ENCODE measurements at places on chromosomes 7 and 10.
A peak's percentile ranks its signal among the peaks of the same experiment; 100 is the strongest.

- no peak for DNase-seq
These were observed 51.2 kb downstream of the MICU1 start for GRCh38 chr10:72574636-72575035.

DNA sequence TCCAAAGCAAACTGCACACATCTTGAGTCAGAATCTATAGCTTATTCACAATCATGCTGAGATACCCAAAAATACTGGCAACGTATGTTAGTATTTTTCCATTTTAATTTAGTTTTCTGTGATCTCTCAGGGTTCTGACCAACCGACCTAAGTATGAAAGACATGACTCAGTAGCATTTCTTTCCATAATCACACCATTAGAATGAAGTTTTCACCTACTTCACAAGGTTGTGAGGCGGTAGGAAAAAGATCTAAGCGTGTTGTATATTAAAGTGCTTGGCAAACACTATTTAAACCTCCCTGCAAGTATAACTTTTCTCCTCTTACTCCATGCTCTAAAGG, 49.1 kb downstream of the PLCE1 start:
- no peak for DNase-seq

DNA sequence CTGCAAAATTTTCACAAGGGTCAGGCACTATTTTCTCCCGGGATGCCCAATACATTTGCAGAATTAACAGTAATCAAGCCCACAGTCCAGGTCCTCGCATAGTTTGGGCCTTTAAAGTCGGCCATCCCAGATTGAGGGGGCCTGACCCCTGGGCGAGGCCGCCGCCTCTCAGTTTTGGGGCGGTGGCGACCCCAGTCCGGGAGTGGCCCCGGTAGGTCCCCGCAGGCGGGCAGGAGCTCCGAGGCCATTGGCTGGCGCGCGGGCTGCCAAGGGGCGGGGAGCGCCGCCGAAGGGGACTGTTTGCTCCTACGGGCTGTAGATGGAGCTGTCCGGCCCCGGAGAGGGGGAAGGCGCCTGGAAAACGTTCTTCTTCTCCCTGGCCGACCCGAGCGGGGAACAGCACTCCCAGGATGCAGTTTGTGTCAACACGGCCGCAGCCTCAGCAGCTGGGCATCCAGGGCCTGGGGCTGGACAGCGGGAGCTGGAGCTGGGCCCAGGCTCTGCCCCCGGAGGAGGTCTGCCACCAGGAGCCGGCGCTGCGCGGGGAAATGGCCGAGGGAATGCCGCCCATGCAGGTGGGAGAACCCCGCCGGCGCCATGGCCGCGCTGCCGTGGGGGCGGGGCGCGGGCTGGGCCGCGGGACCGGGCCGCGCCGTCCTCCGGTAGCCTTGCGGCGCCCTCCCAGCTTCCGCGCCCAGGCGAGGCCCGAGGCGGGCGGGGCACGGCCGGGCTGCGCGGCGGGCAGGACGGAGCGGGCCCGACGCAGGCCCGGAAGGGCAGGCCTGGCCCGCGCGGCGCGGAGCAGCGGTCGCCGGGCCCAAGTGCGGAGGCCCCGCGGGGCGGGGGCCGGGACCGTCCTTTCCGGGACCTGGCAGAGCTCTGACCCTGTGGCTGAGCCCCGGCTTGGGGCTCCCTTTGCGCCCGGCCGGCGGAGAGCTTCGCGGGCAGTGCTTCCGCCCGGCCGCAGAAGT, at the start of gene ZNF282:
Gene ZNF282 (plus strand): TSS at position 367 of the 971 bp plus-strand sequence. CDS start 44 bp downstream, at position 411.
- DNase-seq, result peak; percentile 92

- DNase-seq, result no peak
These were observed 69.3 kb upstream of the PARD3 start for GRCh38 chr10:34884272-34884952.

GRCh38 chr10:95319239-95319638, 28.4 kb upstream of the PDLIM1 start:
- no peak for DNase-seq

GRCh38 chr10:124524991-124525653, 63.5 kb downstream of the LHPP start:
- DNase-seq, result no peak

DNA sequence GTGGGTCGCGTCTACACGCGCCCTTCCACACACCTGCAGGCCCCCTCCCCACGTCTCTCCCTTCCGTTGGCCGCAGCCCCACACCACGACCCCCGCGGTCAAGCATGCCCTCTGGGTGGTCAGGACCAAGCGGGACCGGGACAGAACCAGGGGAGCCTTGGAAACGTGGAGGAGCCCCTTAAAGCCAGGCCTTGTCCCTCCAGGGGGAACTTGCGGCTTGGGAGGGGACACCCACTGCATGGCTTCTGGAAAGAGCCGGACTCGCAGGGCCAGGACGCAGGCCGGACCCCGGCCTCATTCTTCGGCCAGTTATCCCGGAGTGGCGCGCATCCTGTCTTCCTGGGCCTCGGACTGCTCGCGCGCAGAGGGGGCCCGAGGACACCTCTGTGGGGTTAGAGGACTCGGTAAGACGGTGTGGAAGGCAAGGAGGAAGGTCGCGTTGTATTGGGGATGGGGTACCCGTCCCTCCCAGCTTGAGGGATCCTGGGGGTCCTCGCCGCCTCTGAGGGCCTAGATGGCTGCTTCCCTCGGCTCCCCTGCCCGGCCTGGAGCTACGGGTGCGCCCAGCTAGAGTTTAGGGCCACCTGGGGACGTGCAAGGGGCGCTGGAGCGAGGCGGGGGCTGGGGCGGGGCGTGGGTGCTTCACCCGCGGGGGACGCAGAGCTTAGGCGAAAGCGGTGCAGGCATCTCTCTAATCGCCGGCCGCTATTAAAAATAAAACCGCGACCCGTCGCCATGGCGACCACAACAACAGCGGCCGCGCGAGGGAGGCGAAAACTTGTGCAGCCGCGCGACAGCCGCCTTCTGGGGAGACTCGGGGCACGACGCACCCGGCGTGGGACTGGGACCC, 1.8 kb upstream of the PDGFA start:
- no peak for DNase-seq

DNA sequence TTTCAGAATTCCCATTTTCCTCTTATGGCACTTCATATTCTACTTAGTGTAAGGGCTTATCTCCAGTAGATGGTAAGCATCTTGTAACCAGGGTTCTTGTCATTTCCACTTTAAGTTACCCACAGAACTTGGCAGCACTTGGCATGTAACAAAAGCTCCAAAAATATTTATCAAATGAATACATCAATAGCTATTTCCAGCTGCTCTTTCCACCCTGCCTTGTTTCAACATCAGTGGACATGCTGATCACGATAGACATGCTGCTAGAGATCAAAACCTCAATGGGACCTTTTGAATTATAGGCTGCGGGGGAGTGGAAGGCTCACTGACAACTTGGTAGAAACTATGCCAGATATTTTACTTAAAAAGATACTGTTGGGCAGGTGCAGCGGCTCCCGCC, 32.9 kb downstream of the HOXA1 start:
- no peak for DNase-seq

DNA sequence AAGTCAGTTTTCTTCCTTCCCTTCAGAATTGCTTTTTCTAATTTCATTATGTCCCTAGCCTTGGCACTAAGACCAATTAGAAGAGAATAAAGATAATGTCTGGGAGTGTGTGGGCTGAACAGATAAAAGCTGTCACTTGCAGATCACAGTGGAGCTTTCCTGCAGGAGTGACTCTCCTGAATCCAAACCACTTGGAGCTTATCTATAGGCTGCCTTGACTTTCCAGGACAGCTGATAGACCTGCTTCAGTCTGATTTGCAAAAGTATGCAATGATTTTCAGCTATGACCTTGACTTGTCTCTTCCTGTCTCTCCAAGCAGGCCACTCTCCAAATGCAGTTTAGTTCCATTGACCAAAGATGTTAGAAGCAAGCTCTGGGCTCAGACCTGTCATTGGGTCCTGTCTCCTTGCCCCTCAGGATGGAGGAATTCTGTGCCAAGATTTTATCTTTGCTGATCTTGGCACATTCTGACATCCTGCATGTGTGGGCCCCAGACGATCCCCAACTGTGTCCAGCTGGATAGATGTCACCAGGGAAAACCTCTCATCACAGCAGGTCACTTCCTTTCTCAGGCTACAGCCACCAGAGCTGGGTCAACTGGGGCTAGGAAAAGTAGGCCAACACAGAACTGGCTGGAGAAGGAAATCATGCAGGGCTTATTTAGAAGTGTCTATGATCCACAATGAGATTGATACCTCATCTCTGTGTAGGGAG, 120.9 kb upstream of the ZNF438 start:
- DNase-seq, result peak; percentile 70

DNA sequence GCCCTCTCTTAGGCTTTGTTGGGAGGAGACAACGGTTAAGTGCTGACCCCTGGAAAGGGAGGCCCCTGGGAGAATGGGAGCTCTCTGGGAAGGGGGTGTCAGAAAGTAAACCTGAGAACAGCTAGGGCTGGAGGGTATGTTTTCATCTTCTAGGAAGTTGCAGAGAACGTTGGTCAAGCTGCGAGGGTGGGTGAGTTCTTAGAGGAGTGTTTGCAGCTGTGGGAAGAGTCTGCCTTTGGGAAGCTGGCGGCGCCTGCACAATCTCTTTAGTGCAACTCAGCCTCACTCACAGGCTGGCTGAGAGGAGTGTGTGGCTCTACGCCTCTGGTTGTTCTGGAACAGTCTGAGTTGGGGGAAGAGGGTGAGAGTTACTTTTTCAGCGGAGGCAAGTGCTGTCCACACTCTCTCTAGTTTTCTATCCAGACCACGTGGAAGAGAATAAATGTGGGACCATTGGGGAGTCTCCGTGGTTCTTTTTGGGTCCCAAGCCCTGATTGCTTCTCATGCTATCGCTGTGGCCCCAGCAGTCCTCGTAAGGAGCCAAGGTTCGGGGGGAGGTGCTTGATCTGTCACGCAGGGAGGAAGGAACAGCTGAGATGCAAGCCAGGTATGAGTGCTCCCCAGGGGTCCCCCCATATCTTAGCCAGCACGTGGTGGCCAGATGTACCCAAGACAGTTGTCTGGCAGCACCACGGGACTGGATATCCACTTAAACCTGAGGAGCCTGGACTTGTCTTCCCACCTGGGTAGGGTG, 237.2 kb downstream of the BUB3 start:
- no peak for DNase-seq

- DNase-seq, result no peak
These were observed 84.1 kb downstream of the VOPP1 start for GRCh38 chr7:55488216-55488615.

DNA sequence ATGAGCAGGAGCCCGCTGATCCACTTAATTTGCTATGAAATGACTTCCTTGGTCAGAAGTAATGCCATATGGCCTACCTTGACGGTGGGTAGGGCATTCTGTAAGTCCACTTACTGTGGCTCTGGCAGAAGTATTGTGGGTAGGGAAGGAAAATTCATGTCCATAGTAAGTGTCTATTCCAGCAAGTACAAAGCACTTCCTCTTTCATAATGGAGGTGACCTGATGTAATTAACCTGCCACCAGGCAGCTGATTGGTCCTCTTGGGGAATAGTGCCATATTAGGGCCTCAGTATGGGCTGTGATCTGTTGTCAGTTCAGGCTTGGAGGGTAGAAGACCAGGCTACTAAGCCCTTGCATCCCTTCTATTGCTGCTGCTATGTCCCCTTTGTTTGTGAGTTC, 103.9 kb downstream of the SLC37A3 start:
- no peak for DNase-seq

DNA sequence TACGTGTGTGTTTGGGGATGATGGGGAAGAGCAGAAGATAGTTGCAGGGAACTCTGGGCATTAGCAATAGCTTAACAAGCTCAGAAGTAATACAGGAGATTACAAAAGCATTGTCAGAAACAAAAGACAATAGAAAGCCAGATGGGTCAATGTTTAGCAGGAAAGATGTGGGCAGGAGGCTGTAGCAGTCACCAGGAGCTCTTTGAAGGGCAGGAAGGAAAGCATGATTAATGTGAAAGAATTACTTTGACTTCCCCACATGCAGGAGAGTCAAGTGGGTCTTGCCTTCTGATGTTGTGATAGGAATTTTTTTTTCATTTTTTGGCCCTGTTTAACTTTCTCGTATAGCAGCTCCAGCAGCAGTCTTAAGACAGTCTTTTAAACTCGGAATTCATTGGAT, 6.0 kb upstream of the SMNDC1 start:
- DNase-seq, result no peak

GRCh38 chr10:94938383-94938782, at the start of gene CYP2C9:
TSS of gene CYP2C9 (plus strand) at chr10:94938658. CDS start at chr10:94938683, 25 bp downstream.
- no peak for DNase-seq

DNA sequence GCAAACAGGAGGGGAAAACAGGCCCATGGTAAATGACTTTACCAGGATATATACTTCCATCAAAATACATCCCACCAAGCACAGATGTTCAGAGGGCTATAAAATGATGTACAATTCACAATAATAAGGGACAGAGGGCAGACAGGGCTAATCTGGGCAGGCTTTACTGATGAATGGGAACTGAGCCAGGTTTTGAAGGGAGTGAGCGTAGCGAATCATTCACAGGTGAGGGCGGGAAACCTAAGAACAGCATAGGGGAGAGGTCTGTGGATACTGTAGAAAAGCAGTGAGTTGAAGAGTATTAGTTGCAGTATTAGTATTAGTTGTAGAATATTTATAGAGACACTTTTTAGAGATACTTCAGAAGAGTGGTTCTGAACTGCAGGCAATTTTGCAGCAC, 180.8 kb downstream of the JAZF1 start:
- no peak for DNase-seq

GRCh38 chr10:2081501-2081900, 344.2 kb upstream of the ADARB2 start:
- no peak for DNase-seq

GRCh38 chr7:37211097-37211880, 237.4 kb downstream of the ELMO1 start:
- DNase-seq, result peak; percentile 77

- DNase-seq, result no peak
These were observed 1.3 kb downstream of the MBLAC1 start for GRCh38 chr7:100127866-100128636.

DNA sequence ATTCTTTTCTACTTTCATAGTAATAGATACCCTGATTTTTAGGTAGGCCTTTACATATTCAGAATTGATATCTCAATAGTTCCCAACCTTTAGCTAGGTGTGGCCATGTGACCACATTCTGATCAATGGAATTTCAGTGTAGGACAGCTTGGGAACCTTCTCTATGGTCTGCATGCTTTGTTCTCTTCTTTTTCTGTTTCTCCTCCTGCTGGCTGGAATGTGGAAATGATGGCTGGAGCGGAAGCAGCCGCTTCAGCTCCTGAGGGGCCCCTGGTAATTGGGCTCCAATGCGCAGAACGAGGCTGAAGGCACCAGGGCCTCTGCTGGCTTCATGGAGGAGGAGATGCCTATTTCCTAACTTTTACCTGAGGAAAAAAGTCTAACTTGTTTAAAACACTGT, 152.6 kb downstream of the ZMYND11 start:
- peak; percentile 27 for DNase-seq

DNA sequence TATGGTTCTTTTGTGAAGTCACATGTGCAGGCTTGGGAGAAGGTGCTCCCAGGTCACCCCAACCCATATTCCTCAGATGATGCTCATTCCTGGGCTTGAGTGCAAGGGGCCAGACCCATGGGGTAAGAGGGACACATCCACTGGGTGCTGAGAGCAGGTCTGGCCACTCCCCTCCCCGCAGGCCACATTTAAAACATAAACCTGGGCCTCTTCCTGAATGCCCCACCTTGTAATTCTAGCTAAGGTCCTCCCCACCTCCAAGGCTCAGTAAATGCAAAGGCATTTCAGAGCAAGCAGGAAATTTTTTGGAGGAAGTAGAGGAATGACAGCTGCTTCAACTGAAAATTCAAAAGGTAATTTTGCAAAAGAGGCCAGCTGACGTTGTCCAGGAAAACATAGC, 172.5 kb downstream of the ARHGAP21 start:
- DNase-seq, result no peak

Measured in fibroblast of skin of scalp (primary cell).